Cortex of kidney (tissue), 1 donor: ENCODE measurements at places on chromosomes 5 and 9.

DNA sequence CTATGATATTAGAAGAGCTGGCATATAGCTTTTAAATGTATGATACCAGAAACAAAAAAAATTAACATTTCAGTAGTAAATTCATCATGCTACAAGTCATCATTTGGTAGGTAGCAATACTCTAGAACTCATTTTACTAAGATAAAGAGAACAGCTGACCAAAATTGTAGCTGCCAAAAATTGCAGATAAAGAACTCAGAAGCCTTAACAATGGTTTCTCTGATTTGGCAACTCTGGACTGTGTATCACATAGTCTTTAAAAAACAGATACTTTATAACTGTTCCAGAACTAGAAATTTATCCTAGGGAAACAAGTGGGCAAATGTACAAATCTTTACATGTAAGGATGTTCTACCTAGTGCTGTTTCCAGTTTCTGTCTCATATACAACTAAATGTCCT is 33.9 kb downstream of the ZFR start:
- no peak for DNase-seq

GRCh38 chr9:133875131-133875530 is 117.0 kb downstream of the VAV2 start:
- no peak for DNase-seq

DNA sequence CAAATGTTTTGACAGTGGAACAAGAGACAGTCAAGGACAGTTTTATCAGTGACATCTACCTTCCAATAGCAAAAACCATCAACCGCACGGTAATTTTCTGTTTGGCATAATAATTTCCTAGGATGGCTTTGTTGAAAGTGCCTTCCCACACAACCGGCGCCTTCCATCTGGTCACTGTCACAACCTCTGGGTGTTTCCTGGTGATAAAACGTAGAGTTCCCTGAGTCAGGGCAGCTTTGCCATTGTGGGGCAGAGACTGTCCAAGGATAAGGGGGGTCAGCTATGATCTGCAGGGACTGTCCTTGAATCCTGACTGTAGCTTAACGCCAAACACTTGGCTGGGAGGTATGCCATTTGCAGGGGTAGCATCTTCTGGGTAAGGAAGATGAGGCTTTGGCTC is 47.6 kb downstream of the GGTA1 start:
- no peak for DNase-seq

GRCh38 chr9:16333691-16334090 is 536.8 kb downstream of the BNC2 start:
- no peak for DNase-seq

GRCh38 chr9:83701769-83702168 is 6.0 kb downstream of the UBQLN1 start:
- no peak for DNase-seq

DNA sequence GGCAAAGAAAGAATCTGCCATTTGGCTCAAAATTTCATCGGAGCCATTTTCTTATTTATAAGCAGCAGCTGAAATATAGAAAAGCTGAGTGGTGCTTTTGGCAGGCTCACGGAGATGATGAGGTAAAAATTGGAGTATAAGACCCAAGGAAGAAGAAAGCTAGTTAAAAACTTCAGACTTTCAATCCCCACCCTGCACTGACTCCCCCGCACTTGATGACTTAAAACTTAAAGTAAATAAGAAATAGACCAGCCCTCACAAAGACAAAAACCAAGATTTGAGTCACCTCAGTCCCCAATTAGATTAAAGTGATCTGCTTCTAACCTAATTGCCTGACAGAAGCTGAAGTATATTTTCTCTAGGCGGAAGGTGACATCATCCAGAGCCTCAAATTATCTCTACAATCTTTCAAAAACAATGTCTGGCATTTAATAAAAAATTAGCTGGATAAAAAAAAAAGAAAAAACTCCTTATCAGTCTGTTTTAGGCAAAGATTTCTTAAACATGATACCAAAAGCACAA is 124.0 kb upstream of the PJA2 start:
- DNase-seq, result no peak

- no peak for DNase-seq
Observed at GRCh38 chr5:174708476-174709207, 15.7 kb upstream of the MSX2 start.

- no peak for DNase-seq
Observed at GRCh38 chr9:137547687-137548543, 2.3 kb downstream of the PNPLA7 start.

DNA sequence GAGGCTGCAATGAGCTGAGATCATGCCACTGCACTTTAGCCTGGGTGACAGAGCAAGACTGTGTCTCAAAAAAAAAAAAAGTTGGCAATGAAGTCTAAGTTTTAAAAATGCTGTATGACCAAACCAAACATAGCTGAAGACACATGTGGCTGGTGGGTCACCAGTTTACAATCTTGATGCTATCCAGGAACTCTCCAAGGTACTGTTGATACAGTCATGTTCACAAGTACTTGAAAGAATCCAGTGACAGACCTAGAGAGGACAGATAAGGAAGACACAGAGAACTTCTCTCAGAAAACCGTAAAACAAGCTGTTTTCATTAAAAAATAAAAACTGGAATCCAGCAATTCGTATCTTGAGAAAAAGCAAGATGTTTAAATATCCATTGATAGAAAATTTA is 95.7 kb downstream of the ACTBL2 start:
- no peak for DNase-seq

DNA sequence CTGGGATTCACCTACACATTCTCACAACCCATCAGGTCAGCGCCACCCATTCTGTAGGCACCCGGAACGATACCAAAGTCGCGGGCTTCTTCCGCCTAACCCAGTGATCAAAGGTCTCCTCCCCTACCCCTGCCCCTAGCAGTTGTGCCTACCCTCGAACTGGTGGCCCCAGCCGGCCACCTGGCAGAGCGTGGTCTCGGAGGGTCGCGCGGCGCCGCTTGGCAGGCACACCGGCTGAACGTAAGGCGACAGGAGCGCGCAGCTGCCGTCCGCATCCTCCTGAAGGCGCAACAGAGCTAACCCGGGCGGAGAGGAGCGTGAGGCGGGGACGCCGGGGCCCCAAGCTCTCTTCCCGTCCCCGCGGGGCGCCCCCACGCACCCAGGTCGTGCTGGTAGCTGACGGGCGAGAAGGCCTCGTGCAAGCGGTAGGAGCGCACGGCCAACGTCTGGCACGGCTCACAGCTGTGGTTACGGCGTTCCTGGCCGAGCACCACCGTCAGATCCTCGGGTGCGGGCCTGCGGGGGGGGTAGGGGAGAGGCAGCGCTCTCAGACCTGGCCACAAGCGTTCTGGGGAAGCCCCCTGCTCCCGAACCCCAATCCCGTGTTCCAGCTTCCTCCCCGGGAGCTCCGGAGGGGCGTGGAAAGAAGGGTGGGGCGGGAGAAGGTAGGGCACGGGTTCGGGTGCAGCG is 2.8 kb upstream of the PFN3 start:
- no peak for DNase-seq

DNA sequence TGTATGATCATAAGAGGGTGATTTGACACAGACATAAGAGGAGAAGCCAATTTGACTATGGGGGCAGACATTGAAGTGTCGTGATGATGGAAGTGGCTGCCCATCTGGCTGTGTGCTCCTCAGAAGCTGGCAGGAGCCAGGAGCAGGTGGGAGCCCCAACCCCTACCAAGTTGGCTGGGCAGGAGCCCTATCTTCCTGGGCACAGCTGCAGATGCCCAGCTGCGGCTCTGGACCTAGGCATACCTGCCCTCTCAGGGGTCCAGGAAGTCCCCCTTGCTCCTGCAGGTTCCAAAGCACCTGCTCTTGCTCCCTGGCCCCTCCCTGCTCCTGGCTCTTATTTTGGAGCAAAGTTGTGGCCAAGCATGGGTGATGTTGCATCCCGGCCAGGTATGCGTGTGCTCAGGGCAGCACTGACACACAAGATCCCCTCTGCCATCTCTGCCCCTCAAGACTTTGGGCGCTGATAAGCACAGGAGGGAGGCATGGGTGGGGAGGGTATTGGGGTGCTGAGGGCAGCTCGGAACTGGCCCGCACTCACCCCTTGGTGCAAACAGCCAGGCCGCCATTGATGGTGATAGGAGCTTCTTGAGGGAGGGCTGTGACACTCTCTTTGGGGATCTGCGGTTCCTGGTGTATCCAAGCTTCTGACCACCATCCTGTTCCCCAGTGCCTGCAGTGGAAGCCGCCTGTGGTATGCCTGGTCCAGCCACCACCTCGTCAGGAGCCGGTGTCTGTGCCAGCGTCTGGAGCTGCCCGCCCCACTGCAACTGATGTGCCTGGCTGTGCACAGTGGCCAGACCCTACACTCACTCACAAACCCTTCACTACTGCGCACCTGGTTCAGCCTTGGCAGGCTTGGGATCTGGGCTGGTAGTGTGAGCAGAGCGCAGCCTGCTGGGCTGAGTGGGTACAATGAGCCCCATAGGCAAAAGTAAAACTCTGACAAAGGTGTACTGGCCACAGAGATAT is 230.9 kb downstream of the CDH9 start:
- no peak for DNase-seq
